ENCODE measurements at places on chromosomes 7 and 10. TPM values are rescaled to one million over a fixed set of nuclear protein-coding genes. Genes with fewer than 3 reads are reported as not detected.

The SH2D4B gene
- total RNA-seq, result not detected

The PAX4 gene
- total RNA-seq, result not detected

The STRIP2 gene
- total RNA-seq, result 6.5 TPM

The CPED1 gene
- total RNA-seq, result not detected

The ANKRD22 gene
- total RNA-seq, result 0.30 TPM

The COL1A2 gene
- not detected for total RNA-seq

The ATG9B gene
- 0.80 TPM for total RNA-seq

The TMEM176A gene
- 0.15 TPM for total RNA-seq

The C7orf33 gene
- total RNA-seq, result not detected

The AKR1E2 gene
- total RNA-seq, result 8.1 TPM

Data from A549 treated with CpdA at 1 μM for 4 hours (cell line).